ENCODE measurements at places on chromosomes 6 and 20. TPM values are rescaled to one million over a fixed set of nuclear protein-coding genes. Genes with fewer than 3 reads are reported as not detected.

The VIP gene
- 0.10 TPM for total RNA-seq

The THBD gene
- 52.5 TPM for total RNA-seq

The ZSCAN31 gene
- 4.2 TPM for total RNA-seq

The CALHM4 gene
- total RNA-seq: not detected

The BMP7 gene
- total RNA-seq: not detected

The XPO5 gene
- total RNA-seq: 36.7 TPM

The DPPA5 gene
- total RNA-seq: not detected

The BTN1A1 gene
- not detected for total RNA-seq

The CPNE5 gene
- 0.20 TPM for total RNA-seq

The ASIP gene
- not detected for total RNA-seq

The COL9A3 gene
- 0.39 TPM for total RNA-seq

The KCNK17 gene
- not detected for total RNA-seq

The BMP6 gene
- 38.6 TPM for total RNA-seq

The EEF1E1 gene
- 31.3 TPM for total RNA-seq

The APOM gene
- total RNA-seq: 1.0 TPM

The VWA7 gene
- 0.26 TPM for total RNA-seq

The EYS gene
- total RNA-seq: under 0.01 TPM

The HECA gene
- 13.4 TPM for total RNA-seq

The LY6G5C gene
- 0.85 TPM for total RNA-seq

The LRRC73 gene
- total RNA-seq: 0.78 TPM

The DEFB132 gene
- total RNA-seq: not detected

The OTOR gene
- not detected for total RNA-seq

The FAXC gene
- total RNA-seq: 0.59 TPM

The CD24 gene
- total RNA-seq: 3.3 TPM

The SUPT3H gene
- 13.0 TPM for total RNA-seq

The SEL1L2 gene
- total RNA-seq: not detected

The LATS1 gene
- total RNA-seq: 12.7 TPM

The PCSK2 gene
- total RNA-seq: not detected

The MAK gene
- not detected for total RNA-seq

The TFAP2D gene
- 0.46 TPM for total RNA-seq

The YTHDF1 gene
- total RNA-seq: 21.3 TPM

The OR2H2 gene
- total RNA-seq: not detected

The MATN4 gene
- not detected for total RNA-seq

The FAM209B gene
- total RNA-seq: not detected

The ABT1 gene
- 11.4 TPM for total RNA-seq

The KHDC1 gene
- total RNA-seq: 3.5 TPM

The C20orf144 gene
- not detected for total RNA-seq

The HLA-DOB gene
- 0.10 TPM for total RNA-seq

The CALHM6 gene
- 1.5 TPM for total RNA-seq

The OR14J1 gene
- not detected for total RNA-seq

The TGM3 gene
- not detected for total RNA-seq

The CTAGE9 gene
- not detected for total RNA-seq

The TOMM6 gene
- total RNA-seq: 36.9 TPM

The C20orf96 gene
- 5.0 TPM for total RNA-seq

The HLA-DRB1 gene
- total RNA-seq: 1.3 TPM

The TRDN gene
- total RNA-seq: 0.10 TPM

All from smooth muscle cell of the pulmonary artery (primary cell).